Mesenteric fat pad (tissue), 1 donor: ENCODE measurements at places on chromosomes 11 and 22. TPM values are rescaled to one million over a fixed set of nuclear protein-coding genes. Genes with fewer than 3 reads are reported as not detected.
A peak's percentile ranks its signal among the peaks of the same experiment; 100 is the strongest.

- no peak for DNase-seq
Observed at GRCh38 chr22:30036656-30037055, 43.6 kb upstream of the HORMAD2 start.

MUC15 gene
- total RNA-seq, result not detected

GRCh38 chr11:2316169-2316962 is 14.6 kb downstream of the TSPAN32 start:
- peak; percentile 88 for DNase-seq

GLYAT gene
- 6.4 TPM for total RNA-seq

GRCh38 chr11:103714246-103714645 is 322.2 kb upstream of the DDI1 start:
- no peak for DNase-seq

GRCh38 chr11:131875611-131876010 is 505.2 kb downstream of the NTM start:
- DNase-seq, result no peak

MYRF gene
- 0.42 TPM for total RNA-seq

LINC01488 gene
- not detected for total RNA-seq

PNPLA5 gene
- not detected for total RNA-seq
